ENCODE measurements at places on chromosomes 2 and 18.

- DNase-seq, result no peak
These were observed 6.1 kb downstream of the ERFE start for GRCh38 chr2:238164906-238165287.

GRCh38 chr2:121591199-121591598 is 58.1 kb downstream of the CLASP1 start:
- no peak for DNase-seq

DNA sequence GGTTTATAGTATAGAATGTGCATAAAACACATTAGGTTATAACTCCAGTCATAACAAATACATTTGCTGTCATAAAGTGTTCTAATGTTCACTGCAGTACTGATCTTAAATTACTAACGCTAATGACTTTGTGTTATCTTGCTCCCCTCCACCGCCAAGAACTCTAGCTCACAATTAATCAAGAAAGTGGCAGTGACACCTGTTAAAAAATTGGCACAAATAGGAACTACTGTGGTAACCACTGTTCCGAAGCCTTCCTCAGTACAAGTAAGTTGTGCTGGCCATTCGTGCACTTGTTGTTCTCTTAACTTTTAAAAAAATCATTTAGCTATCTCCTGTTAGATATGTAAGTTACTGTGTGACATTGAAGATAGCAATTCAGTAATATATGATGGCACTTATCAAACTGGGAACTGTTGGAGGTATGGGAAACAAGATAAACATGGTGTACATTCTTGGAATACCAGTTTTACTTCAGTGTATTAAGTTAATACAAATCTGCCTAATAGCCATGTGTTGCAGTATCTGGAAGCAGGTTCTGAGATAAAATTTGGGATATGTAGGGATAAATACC is 41.2 kb downstream of the TAF4B start:
- DNase-seq, result no peak

GRCh38 chr2:231692847-231693246 is 15.5 kb upstream of the PTMA start:
- DNase-seq, result no peak
